ENCODE measurements at places on chromosomes 6 and 20.

- DNase-seq = peak; percentile 47
These were observed 81.8 kb downstream of the SGK1 start for GRCh38 chr6:134235937-134236751.

- DNase-seq = no peak
These were observed 1.9 kb upstream of the ELOVL4 start for GRCh38 chr6:79949233-79949632.

- peak; percentile 79 for DNase-seq
These were observed 370.3 kb downstream of the CD109 start for GRCh38 chr6:74066168-74066871.

DNA sequence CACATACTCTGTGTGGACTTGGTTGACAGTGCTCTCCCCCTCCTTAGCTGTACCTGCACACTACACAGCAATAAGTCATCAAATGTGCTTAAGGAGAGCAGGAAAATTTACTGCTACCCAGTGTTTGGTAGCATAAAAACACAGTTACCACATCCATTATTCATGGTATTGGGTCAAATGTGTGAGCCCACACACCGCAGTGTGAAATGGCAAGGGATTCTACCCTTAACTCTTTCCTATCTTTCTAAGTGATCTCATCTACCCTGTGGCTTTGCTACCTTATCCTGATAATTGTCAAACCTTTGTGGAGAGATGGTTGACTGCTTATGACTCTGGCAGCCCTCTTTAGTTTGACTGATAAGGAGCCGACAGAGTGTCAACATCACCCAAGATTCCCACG, 47.6 kb downstream of the STX11 start:
- DNase-seq = no peak

GRCh38 chr20:36606158-36607066, 833 bp downstream of the RAB5IF start:
- DNase-seq = no peak

DNA sequence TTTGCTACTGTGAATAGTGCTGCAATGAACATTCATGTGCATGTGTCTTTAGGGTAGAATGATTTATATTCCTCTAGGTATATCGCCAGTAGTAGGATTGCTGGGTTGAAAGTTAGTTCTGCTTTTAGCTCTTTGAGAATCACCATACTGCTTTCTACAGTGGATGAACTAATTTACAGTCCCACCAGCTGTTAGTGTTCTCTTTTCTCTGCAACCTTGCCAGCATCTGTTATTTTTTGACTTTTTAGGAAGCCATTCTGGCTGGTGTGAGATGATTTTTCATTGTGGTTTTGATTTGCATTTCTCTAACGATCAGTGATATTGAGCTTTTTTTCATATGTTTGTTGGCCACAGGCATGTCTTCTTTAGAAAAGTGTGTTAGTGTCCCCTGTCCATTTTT, 40.0 kb downstream of the PLG start:
- no peak for DNase-seq

DNA sequence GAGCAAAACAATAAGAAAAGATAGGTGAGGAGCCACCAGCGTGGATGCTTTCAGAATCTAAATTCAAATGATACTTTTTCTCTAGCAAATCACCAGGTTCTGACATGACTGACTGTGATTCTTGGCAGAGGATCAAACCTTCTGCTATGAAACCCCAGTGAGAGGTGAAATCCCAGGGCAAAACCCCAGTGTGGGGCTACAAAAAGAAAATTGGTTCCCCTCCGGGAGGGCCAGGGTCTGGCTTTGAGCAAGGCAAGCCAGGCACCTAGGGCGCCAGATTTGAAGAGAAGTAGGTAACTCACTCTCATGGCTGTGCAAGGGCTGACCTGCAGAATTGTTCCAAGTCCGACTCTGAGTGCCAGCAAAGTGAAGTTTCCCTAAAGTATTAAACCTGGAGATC, 20.2 kb upstream of the RALGAPA2 start:
- DNase-seq = no peak

GRCh38 chr6:122008101-122008999, 391.1 kb upstream of the HSF2 start:
- DNase-seq = peak; percentile 31

GRCh38 chr6:20464041-20464440, 62.4 kb downstream of the E2F3 start:
- no peak for DNase-seq

- DNase-seq = no peak
These were observed 417.0 kb upstream of the JAG1 start for GRCh38 chr20:11090751-11091150.
